ENCODE measurements at places on chromosomes 12 and 14.

GRCh38 chr12:68175557-68176061, 16.1 kb upstream of the IFNG start:
- DNase-seq = no peak

DNA sequence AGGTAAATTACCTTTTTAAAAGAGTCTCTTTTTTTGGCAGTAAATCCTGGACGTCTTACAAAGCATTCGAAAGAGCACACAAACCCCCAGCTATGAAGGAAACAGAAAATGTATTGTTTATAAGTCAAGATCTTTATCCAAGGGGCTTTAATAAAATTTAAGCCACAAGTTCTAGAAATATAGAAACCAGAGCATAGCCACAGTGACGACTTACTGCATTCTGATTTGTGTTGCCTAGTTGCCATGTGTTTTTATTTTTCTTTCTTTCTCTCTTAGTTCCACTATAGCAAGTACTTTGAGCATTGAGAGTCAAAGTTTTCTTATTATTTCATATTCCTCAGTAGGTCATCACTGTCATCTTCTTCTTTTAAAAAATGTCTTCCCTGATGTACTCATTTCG, 47.8 kb upstream of the TBPL2 start:
- no peak for DNase-seq

DNA sequence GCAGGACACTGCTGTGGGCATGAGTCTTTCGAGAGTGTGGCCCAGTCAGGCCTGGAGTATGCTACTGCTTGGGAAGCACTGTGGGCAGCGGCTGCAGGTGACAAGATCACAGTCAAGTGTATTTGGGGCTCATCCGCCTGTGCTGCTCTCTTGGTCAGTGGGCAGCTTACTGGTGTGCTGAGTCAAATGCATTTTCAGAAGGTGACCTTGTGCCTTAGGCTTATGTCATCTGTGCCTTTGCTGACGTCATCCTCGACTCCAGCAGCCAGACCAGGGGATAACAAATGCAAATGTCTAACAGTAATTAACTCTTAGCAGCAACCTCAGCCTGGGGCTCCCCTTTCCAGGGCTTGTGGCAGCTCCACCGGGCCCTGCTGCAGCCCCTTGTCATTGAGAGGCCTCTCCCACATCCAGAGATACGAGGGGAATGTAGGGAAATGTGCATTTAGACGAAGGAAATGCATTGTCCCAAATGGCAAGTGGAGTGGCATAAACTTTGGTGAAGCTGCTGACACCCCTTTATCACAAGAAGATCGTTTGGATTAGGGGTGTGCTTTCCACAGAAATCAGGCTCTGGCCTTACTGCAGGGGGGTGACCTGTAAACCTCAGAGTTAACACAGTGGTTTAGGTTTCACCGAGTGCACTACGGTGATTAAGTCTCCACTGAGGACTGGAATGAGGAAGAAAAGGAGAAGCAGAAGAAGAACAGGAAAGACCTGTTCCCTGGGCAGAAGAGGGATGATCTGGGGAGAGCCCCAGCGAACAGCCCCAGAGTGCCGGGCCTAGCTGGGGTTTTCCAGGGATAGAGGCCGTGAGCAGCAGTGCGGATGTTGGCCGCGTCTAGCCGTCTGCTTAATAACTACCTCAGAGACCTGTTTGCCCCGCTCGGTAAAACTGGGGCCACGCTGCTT, 39.7 kb downstream of the PSMA6 start:
- DNase-seq = peak; percentile 26

DNA sequence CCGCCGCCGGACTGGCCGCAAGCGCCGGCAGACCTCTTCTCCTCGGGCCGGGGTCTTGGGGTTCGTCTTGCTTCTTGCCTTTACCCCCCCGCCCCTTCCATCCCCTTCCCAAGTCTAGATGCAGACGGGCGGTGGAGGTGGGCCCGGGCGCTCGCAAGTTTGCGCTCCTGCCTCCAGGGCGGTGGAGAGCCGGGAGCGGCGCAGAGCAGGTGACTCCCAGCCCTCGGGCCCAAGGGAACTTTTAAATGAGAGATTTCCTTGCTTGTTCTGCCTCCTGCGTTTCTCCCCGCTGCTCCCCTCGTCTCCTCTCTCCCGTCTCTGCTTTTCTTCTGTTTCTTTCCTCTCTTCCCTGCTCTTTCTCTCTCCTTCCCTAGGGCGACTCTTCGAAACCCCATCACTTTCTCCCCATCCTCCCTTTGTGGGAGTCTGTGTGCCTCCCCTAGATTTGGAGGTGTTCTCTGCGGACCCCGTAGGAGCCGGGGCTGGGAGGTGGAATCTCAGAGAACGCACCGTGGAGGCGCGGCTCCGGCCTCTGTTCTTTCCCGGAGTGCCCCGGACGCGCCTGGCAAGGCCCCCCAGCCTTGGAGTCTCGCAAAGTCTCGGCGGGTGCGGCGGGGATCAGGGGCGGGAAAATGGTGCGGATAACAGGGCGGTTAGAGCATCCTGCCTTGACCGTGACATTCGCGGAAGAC, 114.7 kb upstream of the MYL2 start:
- no peak for DNase-seq

- DNase-seq = peak; percentile 41
Measured at GRCh38 chr14:79036441-79036840, 866.3 kb downstream of the NRXN3 start.

GRCh38 chr12:29640589-29641345, 143.0 kb downstream of the TMTC1 start:
- no peak for DNase-seq

DNA sequence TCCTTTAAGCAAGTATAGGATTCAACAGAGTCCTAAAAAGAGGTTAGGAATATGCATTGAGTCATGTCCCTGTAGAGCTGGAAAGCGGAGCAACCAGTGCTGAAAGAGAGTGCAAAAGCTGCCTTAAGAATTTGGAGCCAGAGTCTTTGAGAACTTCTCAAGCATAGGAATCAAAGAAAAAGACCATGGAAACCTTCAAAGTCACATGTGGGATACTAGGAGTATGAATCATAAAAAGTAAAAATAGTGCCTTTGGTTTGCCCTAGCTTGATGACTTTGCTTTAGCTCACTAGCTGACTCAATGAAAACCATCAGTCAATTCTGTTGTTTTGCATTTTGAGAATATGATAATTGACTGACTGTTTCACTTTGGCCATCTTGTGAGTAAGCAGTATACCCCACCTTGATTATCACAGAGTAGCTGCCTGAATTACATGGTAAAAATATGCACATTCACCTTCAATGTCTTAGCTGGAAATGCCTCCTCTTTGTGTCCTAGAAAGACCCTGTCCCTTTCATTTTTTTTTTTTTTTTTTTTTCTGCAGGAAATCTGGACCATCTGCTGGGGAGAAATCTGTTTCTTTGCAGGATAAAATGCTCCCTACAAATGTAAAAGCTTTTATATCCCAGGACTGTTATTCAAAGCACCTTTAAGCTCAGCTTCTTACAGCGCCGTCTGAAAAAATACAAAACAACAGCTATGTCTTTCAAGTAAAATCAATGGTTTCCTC, 248.6 kb upstream of the KRR1 start:
- no peak for DNase-seq

DNA sequence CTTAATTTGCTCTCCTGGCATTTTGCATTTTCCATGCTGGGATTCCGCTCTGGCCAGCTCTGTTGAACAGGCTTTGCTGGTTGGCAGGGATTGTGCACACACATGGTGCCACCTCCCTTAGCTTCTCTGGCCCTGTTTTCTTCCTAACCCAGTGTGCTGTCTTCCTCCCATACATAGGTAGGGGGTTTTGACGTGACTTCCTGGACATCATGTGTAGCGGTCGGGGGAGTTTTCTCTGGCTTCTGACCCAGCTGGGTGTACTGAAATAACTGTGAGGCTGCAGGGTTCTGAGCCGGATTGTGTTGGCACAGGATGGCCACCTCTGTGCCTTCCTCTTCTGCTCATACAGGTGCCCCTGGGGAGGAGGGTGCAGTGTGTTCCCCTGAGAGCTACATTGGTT, 25.7 kb downstream of the C14orf132 start:
- DNase-seq = no peak

GRCh38 chr12:132542661-132543060, 52.7 kb downstream of the FBRSL1 start:
- no peak for DNase-seq

GRCh38 chr14:60242429-60242828, 6.6 kb upstream of the PPM1A start:
- DNase-seq = peak; percentile 43

GRCh38 chr12:14995583-14996425, 23.0 kb downstream of the PDE6H start:
- DNase-seq = peak; percentile 26

DNA sequence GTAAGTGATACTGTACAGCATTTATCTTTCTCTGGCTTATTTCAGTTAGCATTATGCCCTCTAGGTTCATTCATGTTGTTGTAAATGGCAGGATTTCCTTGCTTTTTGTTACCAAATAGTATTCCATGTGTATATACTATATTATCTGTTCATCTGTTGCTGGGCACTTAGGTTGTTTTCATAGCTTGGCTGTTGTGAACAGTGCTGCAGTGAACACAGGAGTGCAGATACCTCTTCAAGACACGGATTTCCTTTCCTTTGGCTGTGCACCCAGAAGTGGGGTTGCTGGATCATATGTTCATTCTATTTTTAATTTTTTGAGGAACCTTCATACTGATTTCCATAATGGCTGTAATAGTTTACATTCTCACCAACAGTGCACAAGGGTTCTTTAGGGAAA, 21.5 kb downstream of the EP400 start:
- peak; percentile 44 for DNase-seq

DNA sequence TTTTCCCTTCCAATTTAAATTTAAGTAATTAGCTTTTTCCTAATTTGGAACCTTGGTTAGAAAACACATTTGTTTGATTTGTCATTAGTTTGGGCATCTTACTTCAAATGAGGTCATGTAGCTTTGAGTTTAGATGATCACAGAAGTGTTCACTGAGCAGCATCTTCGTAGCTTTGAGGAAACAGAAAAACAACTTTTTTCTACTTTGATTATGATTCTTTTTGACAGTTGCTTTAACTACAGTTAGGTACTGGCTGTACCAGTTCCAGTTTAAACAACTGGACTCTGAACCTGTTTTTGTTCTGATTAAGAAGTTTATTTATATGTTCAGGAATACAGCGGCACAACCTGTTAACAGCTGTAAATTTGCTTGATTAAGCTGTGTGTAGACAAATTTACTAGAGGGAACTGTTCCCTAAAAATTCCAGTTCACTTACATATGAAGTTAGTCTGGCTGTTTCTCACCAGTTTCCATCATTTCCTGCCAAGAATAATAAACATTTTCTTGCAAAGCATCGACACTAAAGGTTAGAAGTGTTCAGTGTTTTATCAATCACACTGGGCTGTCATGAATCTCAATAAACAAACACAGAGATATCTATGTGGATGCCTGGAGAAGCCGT, 191.9 kb downstream of the RAD51B start:
- no peak for DNase-seq

- DNase-seq = no peak
Measured at GRCh38 chr12:25550186-25550585, 2.9 kb downstream of the LMNTD1 start.

GRCh38 chr12:120895532-120895931, 8.6 kb downstream of the SPPL3 start:
- no peak for DNase-seq

DNA sequence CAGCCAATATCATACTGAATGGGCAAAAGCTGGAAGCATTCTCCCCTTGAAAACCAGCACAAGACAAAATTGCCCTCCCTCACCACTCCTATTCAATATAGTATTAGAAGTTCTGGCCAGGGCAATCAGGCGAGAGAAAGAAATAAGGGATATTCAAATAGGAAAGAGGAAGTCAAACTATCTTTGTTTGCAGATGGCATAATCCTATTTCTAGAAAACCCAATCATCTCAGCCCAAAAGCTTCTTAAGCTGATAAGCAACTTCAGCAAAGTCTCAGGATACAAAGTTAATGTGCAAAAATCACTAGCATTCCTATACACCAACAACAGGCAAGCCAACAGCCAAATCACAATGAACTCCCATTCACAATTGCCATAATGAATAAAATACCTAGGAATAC, 21.0 kb upstream of the ANP32D start:
- DNase-seq = no peak

DNA sequence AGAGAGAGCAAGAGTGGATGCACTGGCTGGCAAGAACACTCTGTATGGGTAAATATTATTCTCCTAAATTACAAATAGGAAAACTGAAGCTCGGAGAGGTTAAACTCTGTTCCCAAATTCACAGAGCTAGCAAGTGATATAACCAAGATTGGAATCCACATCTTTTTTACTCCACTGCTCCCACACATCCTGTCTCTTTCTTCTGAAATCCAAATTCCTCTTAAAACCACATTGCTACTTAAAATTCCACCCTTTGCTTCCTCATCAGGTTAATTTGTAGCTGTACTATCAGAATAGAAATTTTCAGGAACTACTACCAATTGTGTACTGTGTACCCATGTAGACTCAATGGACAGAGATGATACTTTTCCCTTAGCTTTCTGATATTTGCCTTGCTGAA, 74.4 kb downstream of the ARMH4 start:
- DNase-seq = no peak

DNA sequence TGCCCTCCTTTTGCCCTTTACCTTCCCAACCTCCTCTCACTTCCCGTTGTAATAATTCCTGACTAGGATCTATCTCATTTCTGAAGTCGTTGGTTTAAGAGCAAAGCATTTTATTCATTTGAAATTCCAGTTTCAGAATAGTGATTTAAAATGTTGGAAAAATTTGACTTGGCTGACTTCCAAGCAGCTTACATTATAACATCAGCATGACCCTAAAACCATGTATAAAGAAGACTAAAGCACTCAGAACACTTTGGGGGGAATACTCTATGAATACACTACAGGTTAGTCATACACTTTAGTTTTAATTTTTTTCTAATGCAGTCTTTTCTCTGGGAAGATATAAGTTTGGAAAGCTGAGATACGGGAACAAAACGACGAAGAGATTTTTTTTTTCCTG, 161.1 kb downstream of the BTG1 start:
- no peak for DNase-seq

- no peak for DNase-seq
Measured at GRCh38 chr12:54160089-54160488, 28.7 kb downstream of the SMUG1 start.

DNA sequence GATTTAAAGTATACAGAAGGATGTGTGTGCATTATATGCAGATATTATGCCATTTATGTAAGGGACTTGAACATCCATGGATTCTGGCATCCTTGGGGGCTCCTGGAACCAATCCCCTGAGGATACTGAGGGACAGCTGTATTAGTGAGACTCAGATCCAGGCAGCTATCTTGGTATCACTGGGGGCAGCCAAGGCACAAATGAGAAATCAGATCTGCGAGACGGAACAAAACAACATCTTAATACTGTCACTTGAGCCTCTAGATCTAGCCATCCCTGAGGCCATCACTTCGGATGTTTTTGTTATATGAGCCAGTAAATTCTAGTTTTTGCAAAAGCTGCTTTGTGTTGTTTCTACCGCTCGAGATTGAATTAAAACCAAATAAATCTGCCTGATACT, 175.1 kb upstream of the SFSWAP start:
- DNase-seq = no peak

DNA sequence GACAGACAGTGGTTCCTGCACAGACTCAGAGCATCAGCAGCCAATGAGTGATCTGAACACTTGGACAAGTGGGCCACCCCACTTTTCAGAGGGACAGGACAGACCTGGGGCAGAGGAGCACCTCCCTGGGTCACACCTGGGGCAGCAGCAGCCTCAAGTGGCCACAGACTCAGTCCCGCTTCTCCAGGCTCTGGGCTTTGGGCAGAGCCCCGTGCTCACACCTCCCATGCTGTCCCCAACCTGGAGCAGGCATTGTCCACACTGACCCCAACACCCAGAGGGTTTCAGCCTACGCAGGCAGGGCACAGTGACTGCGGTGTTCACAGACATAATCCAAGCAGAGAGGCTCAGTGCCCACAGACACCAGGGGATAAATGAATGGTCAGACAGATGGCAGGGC, 135.5 kb upstream of the SFSWAP start:
- DNase-seq = no peak

Measured in inflammatory macrophage (primary cell).